RPMI8226 (cell line): ENCODE measurements at places on chromosomes 3 and 15.

GRCh38 chr15:63489352-63489751 lies 15.0 kb upstream of the USP3 start:
- no peak for DNase-seq

DNA sequence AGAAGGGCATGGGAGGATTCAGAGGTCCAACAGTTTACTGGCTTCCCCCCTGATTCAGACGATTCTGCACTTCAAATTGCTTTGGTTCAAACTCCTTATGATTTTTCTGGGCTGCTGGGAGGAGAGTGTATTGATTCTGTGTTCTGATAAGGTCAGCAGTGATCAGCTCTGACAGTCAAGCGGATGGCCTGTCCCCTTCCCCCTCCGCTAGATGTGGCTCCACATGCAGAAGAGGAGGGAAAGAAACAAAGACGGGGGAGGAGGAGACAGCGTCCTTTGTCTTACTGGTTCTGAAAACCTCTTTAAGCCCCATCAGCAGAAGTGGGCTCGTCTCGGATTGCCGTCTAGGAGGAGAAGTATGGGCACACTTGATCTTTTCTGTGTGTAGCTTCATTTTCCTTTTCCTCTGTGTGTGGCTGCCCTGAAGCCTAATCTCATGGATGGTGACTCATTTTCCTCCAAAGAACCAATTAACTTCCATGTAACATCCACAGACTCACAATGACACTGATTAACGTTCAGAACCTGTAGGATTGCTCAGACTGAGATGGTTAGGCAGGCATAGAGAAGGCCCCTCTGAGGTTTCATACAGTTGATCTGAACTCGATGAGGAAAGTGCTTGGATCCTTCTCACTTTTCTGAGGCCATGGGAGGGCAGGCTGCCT lies 162.4 kb upstream of the PPP2R3A start:
- DNase-seq, result no peak

- DNase-seq, result no peak
Observed at GRCh38 chr15:85388566-85389305, 8.3 kb downstream of the AKAP13 start.

DNA sequence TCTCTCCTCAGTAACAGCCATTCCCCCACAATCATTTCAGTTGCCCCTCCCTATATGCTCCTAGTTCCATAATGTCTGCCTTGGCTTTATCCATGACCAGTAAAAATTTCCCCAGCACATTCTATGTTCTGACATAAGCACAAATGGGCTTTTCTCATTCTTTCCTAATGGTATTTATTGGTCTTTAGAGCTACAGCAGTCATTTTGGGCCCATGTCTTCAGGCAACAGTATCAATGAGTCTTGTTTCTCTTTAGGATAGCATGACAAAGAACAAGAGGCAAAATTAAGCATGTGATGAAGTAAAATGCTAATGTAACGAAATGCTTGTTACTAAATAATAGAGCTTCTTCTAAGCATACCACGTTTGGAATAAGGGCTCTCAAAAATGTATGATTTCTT lies 8.2 kb downstream of the DPP8 start:
- DNase-seq, result no peak
